OCI-M1 (cell line): ENCODE measurements at places on chromosomes 12 and 14.

DNA sequence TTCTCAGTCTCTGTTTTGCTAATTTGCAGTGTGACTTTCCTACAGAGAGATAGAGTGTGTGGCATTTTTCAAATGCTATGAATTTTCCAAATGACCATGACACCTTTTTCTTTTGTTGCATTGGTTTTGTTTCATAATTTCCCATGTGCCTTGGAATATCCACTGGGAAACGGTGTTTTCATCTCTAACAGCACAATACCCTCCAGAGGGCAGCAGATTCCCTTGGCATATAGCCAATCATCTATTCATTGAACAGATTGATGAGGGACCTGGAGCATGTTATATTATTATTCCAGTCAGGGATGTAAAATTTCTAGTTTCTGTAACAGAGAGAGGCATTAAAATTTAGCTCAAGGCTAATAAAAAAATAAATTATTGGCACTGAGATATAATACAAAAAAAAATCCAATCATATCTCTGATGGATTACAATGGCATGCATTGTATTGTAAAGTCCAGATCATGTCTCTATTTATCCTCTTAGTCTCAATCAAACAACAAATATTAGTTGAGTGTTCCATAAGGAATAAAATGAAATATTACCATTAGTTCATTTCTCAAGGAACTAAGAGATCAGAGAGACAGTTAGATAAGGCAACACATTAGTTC lies 29.6 kb upstream of the NTN4 start:
- DNase-seq: peak; percentile 65

DNA sequence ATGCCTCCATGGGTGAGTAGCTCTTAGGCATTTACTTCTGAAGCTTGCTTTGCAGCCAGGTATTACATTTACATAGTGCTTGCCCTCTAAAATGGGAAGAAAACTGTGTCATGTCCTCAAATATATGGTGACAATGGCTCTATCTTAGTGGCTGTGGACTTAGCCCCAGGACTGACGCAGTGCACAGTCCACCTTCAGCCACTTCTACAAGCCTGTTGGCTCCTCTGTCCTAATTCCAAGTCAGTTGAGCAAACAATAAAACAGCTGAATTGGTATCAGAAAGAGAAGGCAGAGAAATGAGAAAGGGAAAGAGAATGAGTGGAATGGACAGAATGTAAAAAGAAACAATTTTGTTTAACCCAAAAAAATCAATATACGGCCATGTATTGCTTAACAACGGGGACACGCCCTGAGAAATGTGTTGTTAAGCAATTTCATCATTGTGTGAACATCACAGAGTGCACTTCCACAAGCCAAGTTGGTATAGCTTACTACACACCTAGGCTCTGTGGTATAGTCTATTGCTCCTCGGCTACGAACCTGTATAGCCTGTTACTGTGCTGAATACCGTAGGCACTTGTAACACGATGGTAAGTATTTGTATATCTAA lies 93.5 kb downstream of the GRIN2B start:
- no peak for DNase-seq

DNA sequence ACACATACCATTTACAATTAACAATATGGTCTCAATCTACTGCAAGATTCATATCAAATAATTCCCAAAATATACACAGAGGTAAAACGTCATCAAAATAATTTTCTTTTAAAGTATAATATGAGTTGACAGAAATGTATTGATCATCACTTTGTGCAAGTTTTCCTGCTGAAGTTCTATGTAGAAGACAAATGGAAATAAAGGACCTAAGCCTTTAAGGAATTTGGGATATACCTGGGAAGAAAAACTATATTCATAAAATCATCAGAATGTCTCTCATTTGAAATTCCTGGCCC lies 61.1 kb upstream of the DAAM1 start:
- DNase-seq: no peak

GRCh38 chr14:36519431-36520321 lies at the start of gene NKX2-1:
NKX2-1 (minus strand) TSS chr14:36520232; CDS start chr14:36520129, 103 bp downstream.
- DNase-seq: no peak

- peak; percentile 85 for DNase-seq
Observed at GRCh38 chr14:75577729-75578101, 705 bp upstream of the FLVCR2 start.

DNA sequence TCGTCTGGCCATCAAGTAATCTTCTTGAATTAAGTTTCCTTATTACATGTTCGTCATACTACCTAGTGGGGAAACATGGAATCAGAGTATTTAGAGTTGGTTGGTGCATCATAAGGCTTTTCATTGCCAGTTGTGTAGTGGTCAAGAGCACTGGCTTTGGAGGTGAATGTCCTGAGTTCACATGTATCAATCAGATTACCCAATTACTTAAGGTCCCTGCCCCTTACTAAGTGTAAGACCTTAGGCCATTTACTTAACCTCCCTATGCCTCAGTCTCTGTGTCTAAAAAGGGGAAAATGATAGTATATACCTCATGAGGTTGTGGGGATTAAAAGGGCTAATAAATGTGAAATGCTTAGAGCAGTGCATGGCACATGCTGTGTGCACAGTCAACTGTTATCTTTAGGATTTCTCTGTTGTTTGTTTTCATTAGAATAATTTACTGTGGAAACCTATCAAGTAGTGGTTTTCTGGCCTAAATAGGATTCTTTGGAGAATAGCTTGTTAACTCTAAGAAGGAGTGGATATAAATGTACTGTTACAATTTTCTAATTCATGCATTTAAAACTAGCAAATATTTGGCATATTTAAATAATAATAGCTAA lies 27.0 kb downstream of the MSRB3 start:
- DNase-seq: no peak

- DNase-seq: peak; percentile 67
Observed at GRCh38 chr12:10771132-10771733, 31.2 kb downstream of the TAS2R7 start.

DNA sequence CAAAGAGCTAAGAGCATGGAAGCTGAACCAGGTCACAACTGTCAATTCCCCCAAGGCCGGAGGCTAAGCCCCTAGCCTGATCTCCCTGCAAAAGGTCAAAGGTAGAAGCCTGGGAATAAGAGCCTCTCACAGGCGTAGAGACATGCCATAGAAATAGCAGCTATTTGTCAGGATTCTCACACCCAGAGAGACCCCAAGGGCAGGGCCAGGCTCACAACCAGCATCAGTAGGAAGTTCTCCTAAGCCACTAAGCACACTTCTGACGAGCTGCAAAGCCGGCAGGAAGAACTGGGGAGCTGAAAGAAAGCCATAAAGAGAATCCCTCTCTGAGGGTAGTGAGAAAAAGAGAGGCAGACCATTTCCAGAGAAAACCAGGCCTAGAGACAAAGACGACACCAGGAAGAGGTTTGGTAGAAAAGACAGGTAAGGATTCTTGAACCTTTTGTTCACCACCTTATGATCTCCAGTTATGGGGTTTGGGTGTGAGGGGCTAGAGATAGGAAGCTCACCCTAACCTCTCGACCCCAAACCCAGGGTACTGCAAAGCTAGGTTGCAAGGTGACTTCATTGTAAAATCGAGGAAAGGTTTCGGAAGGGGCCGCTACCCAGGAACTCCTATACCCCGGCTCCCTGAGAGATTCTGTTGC lies 1.0 kb downstream of the SMARCC2 start:
- DNase-seq: no peak

GRCh38 chr14:84312551-84312950 lies 1217.4 kb upstream of the FLRT2 start:
- no peak for DNase-seq

- no peak for DNase-seq
Observed at GRCh38 chr14:31426663-31427062, 6.3 kb upstream of the HEATR5A start.

- no peak for DNase-seq
Observed at GRCh38 chr12:72865921-72866320, 593.8 kb downstream of the TRHDE start.

DNA sequence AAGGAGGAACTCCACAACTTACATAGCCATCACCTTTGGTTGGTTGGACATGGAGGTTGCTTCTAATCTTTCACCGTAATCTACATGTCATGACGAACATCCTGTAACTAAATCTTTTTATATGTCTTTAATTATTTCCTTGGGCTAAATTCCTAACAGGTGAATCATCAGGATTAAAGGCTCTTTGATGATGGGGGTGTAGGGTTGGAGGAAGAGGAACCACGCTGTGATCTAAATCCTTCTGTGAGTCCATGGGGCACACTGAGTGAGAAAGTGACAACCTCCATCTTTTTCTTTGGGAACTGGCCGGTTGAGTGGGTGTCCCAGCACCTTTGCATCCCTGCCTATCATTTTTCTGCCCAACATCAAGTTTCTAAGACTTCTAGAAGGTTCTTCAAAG lies 31.1 kb upstream of the MAP1LC3B2 start:
- DNase-seq: no peak

GRCh38 chr12:128474916-128475315 lies 207.9 kb downstream of the TMEM132C start:
- no peak for DNase-seq

DNA sequence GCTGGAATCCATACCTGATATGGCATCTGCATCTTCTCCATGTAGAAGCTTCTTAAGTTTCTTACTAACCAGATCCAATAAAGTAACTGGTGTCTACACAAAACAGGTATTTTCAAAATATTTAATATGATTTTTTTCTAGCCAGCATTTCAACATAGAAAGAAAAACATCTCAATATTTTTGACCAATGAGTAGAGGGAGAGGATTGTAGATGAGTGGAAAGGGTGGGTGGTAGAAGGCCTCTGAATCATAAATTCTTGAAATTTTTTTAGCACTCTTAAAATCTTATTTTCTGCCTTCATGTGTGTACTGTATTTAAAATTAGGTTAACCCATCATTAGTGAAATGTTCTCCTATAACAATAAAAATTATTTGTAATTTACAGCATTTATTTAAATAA lies 18.0 kb downstream of the DEPDC4 start:
- DNase-seq: no peak

DNA sequence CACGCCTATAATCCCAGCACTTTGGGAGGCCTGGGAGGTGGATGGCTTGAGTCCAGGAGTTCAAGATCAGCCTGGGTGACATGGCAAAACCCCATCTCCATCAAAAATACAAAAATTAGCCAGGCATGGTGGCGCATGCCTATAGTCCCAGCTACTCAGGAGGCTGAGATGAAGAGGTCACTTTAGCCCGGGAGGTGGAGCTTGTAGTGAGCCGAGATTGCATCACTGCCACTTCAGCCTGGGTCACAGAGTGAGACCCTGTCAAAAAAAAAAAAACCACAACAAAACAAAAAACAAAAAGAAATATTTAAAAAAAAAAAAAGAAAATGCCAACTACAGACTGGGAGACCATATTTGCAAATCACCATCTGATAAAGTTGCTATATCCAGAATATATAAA lies 17.5 kb downstream of the WDR89 start:
- DNase-seq: no peak

DNA sequence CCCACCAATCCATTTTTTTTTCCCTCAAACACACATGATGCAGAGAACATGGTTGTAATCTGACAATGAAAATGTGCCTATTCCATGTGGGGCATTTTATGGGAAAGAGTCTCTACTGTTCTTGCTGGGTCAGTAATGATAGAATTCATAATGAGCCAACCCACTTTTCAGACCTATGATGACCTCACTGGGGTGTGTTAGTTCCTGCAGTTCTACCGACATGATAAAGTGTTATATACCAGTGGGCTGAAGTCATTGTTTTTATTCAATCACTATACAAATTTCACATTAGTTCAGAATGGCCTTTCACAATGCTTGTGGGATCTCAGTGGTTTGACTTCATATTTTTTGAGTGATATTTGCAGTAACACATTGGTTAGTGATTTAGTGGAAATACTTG lies 47.5 kb downstream of the PPFIBP1 start:
- DNase-seq: no peak

DNA sequence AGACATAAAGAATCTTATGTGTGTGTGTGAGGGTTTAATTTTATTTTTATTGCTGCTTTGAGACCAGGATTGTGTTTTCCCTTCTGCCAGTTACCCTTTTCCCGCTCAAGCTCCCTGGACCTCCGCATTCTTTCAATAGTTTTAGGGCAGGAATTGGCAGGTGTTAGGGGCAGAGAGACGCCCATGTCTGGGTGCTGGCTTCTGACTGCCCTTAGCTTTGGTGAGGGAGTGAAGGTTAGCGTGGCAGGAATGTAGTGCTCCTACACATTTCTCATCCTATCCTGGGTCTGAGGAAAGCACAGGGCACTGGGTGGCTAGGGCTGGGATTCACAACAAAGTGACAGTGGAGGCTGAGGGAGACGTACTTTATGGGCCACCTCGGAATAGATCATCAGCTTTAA lies 428.1 kb downstream of the ZFP36L1 start:
- DNase-seq: no peak

- no peak for DNase-seq
Observed at GRCh38 chr14:61470961-61471293, 149.5 kb downstream of the PRKCH start.

DNA sequence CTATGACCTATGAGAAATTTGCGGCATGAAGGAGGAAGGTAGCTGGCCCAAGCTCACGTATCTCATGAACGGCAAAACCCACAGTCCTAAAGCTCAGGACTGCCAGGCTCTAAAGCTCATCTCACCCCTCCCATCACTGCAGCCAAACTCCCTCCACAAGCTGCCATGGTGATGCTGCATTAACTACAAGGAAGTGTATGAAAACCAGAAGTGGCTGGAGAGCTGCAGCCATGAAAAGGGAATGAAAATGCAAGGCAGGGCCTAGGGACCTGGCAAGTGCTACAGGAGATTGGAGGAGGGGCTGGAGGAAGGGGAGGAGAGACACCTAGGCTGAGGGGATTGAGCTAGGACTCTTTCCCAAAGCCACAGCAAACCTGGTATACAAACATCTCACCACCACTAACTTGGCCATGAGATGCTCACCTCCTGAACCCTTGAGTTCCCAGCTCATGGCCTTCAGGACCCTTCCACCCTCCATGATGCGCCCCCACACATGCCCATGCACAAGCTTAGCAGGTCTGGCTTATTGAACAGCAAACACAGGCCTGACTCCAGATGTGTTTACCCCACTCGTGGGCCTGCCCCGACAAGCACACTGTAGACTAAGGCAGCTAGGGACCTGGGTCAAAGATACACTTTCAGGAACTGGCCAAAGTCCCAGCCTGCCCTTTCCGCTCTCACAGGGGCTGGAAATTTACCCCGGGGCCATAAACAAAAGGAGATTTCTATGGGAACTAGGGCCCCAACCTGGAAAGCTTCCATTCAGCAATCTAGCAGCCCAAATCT lies 42.0 kb downstream of the LTBP2 start:
- no peak for DNase-seq

DNA sequence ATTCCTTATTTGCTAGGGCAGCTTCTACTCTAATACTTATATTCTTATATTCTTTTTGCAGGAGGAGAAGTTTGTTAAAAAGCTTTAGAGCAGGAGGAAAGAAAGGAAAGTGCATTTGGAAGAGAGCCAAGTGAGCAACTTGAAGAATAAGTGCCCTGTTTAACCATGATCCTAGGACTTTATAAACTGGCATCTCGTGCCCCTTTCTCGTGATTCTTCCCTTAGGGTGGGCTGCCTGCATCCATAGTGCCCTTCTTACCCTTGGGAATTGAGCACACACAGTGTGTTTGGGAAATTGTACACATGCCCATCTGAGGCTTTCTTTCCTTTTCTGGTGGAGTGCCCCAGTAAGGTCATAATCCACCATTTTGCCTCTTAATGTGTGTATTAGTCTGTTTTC lies 141.9 kb downstream of the NUBPL start:
- no peak for DNase-seq
